ENCODE measurements at places on chromosomes 7 and 10.

GRCh38 chr7:13231216-13231615 lies 543.8 kb downstream of the ARL4A start:
- no peak for DNase-seq

DNA sequence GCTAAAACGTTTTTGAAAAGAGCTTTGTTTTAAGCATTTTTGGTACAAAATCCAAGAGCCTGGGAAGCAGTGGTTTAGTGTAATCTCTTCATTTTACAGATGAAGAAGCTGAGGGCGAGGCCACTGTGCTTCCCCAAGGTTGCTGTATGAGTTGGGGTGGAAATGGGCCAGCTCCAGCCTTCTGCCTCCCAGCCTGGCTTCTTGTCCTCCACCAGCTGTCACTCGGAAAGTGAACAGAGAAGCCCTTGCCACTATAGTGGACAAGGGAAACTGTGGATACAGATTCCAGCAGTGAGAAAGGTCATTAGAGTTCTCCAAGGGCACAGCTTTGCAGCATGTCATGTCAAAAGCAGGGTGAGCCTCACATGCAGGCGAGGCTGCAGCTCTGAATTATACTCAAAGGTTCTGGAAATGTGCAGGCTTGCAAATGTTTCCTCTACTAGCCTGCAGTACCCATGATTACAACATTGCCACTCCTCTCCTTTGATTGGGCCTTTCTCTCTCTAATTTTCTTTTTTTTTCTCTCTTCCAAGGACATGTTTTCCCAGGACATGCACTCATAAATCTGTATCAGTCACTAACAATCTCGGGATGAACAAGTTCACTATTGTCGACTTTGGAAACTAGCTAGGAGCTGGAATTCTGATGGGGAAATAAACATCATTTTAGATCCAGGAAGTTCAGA lies 33.0 kb downstream of the BAMBI start:
- no peak for DNase-seq

GRCh38 chr10:77649333-77650331 lies 12.0 kb upstream of the KCNMA1 start:
- DNase-seq, result no peak

- DNase-seq, result peak; percentile 72
These were observed 178.4 kb downstream of the ARHGAP12 start for GRCh38 chr10:31749981-31750840.

DNA sequence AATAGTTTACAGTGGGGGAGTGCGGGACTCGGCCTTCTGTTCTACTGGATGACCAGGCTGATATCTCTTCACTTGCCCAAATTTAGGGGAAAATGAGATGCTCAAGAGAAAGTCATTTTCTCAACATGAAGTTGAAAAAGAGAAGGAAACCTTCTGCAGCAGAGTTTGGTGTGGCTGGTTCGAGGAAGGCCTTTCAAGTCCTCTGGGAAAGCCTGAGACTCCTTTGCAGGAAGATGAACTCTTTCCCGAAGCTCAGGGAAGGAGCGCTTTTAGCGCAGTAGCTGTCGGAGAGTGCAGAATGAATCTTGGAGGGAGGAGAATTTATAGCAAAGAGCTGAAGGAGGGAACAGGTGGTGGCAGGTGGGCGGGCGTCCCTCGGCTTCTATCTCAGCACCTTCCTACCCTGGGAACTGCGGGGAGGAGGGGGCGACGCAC lies at the start of gene ATOH7:
ATOH7 (minus strand) TSS at position 297 of the 435 bp plus-strand sequence. CDS start 436 bp downstream, outside the sequence.
- DNase-seq, result no peak

- no peak for DNase-seq
These were observed 545.0 kb upstream of the C7orf33 start for GRCh38 chr7:148045521-148045920.

- DNase-seq, result no peak
These were observed 62.7 kb downstream of the ADCYAP1R1 start for GRCh38 chr7:31114593-31115343.

GRCh38 chr7:116265881-116266280 lies 55.5 kb downstream of the TES start:
- DNase-seq, result no peak

- DNase-seq, result no peak
These were observed 123.5 kb upstream of the ZNF32 start for GRCh38 chr10:43772171-43772570.

GRCh38 chr7:19110026-19110730 lies 7.3 kb downstream of the TWIST1 start:
- DNase-seq, result no peak

- DNase-seq, result no peak
These were observed 76.2 kb upstream of the PLXNA4 start for GRCh38 chr7:132652507-132652906.

DNA sequence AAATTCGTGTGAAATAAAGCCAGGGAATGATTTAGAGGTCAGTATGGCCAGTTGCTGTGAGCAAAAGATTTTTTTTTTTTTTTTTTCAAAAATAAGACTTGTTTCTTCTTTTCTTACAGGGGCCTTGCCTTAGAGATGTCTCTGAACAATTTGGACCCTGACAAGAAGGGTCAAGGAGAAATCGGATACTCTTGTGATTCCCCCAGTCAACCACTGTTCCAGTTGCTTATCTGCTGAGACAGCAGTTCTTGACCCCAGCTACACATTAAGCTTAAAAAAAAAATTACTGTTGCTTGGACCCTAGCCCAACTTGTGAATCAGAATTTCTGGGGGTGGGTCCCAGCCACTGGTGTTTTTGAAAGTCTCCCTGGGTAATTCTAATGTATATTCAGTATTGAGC lies 12.0 kb upstream of the FMC1 start:
- DNase-seq, result no peak

GRCh38 chr7:46396481-46396880 lies 475.4 kb upstream of the IGFBP3 start:
- no peak for DNase-seq

DNA sequence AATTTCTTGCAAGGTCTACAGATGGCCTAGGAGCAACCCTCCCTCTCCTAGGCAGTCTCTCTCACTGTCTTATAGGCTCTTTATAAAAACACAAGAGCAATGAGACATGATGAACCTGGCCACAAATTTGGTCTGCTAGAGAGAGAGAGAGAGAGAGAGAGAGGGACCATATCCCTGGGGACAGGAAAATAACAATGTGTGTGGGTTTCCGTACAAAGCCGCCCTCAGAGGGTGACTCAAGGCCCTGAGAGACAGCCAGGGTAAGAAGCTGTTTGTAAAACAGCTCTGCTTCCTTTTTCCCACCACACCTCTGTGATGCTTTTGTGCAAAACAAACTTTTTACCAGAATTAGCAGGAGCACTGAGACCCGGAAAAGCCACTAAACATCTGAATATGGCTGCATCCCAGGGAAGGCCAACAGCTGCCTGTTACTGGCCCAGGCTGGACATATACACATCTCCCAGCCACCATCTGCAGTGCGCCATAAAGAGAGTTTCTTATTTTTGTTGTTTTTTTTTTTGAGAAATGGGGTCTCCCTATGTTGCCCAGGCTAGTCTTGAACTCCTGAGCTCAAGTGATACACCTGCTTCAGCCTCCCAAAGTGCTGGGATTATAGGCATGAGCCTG lies 18.4 kb downstream of the GIMAP5 start:
- no peak for DNase-seq

DNA sequence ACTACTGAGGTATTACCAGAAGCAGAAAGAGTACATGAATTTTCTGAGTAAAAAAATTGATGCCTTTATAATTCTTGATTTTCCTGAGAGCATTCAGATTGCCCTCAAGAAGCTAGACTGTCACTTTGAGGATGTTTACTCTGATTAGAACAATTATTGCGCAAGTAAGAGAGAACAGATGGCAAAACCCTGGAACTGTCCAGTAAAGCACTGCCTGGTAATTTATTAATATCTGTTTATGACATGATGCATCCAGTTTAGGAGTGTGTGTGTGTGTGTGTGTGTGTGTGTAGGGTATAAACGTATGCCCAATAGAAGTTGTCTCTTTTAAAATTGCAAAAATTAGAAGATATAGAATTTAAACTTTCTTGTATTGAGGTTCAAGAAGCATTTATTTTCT lies 379.7 kb downstream of the PHTF2 start:
- no peak for DNase-seq

DNA sequence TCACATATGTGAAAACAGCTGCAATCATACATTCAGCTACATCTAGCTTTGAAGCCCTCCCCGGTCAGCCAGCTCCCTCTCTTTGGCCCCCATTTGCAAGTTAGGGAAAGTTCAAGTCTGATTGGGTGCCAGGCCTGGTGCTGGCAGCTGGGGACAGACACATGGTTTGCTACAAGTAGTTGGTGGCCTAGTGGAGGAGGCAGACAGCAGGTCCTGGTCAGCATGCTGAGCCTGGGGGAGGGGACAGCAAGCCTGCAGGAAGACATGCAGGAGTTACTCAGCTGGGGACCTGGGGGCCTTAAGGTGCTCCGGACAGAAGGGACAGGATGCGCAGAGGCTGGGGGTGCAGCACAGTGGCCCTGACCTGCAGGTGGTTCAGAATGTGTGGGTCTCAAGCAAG lies 956.9 kb upstream of the ZNF722 start:
- DNase-seq, result no peak

DNA sequence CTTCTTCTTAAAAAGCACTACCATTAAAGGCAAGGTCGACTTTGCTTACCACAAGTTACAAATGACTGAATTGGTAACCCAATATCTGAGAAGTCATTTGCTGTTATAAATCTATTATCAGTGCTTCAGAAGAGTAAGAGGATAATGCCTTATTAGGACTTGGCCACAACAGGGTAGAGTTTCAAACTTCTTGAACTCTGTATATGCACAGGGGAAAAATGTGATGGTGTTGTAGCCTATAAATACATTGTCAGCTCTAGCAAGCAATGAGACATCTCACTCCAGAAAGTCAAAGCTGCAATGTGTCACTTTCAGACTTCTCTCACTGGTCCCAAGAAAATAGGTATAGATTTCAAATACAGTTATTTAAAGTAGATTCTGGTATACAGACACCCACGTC lies 9.3 kb downstream of the TFEC start:
- DNase-seq, result no peak

DNA sequence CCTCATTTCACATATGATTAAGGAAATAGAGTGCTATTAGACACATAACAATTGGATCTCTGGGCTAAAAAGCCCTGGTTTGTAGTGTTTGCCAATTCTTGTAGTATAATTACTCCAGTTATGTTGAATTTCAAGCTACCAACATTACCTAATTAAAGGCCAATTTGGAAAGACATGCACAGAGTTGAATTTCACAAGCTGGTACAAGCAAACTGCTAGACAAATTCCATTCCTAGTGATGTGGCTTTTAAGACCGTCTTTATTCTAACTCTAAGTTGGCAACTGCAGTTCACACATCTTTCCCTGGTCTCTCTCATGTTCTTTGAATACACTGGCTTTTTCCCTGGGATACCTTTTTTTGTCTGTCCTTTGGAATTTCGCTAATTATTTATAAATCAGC lies 384.1 kb upstream of the CNTNAP2 start:
- no peak for DNase-seq

GRCh38 chr10:119377451-119377957 lies 165.0 kb downstream of the RGS10 start:
- no peak for DNase-seq

- no peak for DNase-seq
These were observed 340.1 kb upstream of the CHRM2 start for GRCh38 chr7:136528329-136528728.

- DNase-seq, result no peak
These were observed 206.4 kb downstream of the TAX1BP1 start for GRCh38 chr7:27946351-27946750.

- no peak for DNase-seq
These were observed 2.0 kb downstream of the MUC12 start for GRCh38 chr7:100971111-100972001.

- DNase-seq, result no peak
These were observed 341.1 kb downstream of the PARD3 start for GRCh38 chr10:34474009-34474376.

- DNase-seq, result no peak
These were observed 86.5 kb upstream of the NPVF start for GRCh38 chr7:25314731-25315267.

- no peak for DNase-seq
These were observed 409.0 kb upstream of the NRP1 start for GRCh38 chr10:33743429-33743857.

GRCh38 chr7:21984042-21984441 lies 38.3 kb upstream of the CDCA7L start:
- no peak for DNase-seq

- no peak for DNase-seq
These were observed 24.8 kb upstream of the FIS1 start for GRCh38 chr7:101269664-101270063.

- no peak for DNase-seq
These were observed 141.9 kb downstream of the PRKG1 start for GRCh38 chr10:51215951-51216834.

DNA sequence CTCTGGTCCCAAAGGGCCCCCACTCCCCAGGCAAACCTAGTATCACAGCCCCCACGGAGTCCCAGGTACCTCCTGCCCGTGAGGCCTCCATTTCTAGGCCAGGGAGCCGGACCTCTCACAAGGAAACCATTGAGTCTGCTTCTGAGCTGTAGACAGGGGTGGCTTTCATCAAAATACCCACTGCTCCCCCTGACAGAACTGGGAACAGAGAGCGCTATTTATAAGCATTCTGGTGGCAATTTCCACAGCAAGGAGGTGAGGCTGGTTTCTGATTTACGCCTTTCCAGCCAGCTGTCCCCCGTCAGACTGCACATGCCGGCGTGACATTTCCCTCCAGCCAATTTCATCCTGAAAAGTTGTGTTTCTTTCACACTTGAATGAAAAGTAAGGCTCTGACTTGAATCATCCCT lies 407.5 kb upstream of the PRKCQ start:
- no peak for DNase-seq

DNA sequence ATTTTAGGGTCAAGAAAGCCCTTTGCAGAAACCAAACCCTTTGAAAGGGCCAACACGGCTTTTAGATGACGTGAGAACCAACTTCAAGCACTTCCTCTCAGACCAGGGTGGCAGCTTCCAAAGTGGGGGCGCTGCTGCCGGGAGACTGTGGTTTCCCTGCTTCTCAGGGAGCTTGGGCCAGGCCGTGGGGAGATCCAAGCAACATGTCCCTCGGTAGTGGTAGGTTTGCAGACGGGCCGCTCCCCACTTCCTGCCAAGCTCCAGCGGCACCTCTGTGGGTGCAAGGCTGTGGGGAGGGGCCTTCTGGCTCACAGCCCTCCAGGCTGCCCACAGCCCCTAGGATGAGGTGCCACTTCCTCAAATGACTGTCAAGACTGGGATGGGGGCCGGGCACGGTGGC lies 132.4 kb downstream of the FAM53B start:
- no peak for DNase-seq

- no peak for DNase-seq
These were observed 58.5 kb downstream of the PHYHIPL start for GRCh38 chr10:59234816-59235429.

DNA sequence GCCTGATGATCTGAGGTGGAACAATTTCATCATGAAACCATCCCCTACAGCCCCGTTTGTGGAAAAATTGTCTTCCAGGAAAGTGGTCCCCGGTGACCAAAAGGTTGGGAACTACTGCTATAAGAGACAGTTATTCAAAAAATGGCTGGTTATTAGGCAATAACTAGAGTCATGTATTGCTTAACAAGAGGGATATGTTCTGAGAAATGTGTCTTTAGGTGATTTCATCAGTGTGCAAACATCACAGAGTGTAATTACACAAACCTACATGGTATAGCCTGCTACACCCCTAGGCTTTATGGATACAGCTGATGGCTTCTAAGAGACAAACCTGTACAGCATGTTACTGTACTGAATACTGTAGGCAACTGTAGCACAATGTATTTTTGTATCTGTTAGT lies 71.3 kb upstream of the CSTF2T start:
- peak; percentile 17 for DNase-seq

Measured in psoas muscle (tissue), 8 donors.